T-helper 2 cell (primary cell): ENCODE measurements at places on chromosomes 11 and 22.

DNA sequence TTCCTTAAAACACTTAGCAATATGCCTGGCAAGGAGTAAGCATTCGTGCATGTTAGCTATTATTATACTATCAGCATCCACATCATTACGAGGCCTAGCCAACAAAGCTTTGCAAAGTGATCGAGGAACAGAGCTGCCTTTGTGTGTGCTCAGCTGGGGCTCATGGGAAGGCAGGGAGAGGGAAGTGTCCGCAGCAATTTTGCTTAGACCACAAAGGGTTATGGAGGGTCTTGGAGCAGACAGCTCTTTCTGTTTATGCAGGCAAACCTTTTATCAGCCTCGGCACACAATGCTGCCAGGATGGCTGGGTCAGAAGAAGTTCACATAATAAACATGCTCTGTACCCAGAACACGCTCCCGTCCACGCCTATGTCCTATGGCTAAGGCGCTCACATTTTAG, 10.9 kb upstream of the DKK3 start:
- no peak for DNase-seq

DNA sequence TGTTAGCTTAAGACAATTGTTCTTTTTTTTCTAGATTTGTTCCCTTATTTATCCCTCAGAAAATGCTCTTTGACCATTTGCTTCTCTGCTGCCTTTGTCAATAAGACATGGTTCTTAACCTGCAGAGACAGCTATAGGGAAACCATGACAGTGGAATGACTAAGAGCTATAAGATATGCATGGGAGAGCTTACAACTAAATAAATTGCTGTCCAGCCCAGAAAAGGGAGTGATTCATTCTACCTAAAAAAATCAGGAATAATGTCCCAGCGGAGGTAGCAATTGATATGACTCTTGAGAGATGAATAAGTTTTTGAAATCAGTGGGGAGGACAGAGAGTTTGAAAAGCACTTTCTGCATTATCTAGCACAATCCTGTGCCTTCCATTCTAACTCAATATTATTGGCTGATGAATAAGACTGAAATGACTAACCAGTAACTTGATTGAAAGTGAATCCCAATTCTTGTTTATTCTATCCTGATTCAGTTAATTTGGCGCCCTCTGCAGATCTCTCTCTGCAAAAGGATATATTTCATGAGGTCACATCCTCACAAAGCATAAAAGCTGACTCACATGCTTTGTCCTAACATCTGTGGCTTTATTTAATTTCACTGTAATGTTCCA, 680.5 kb upstream of the API5 start:
- DNase-seq: no peak

DNA sequence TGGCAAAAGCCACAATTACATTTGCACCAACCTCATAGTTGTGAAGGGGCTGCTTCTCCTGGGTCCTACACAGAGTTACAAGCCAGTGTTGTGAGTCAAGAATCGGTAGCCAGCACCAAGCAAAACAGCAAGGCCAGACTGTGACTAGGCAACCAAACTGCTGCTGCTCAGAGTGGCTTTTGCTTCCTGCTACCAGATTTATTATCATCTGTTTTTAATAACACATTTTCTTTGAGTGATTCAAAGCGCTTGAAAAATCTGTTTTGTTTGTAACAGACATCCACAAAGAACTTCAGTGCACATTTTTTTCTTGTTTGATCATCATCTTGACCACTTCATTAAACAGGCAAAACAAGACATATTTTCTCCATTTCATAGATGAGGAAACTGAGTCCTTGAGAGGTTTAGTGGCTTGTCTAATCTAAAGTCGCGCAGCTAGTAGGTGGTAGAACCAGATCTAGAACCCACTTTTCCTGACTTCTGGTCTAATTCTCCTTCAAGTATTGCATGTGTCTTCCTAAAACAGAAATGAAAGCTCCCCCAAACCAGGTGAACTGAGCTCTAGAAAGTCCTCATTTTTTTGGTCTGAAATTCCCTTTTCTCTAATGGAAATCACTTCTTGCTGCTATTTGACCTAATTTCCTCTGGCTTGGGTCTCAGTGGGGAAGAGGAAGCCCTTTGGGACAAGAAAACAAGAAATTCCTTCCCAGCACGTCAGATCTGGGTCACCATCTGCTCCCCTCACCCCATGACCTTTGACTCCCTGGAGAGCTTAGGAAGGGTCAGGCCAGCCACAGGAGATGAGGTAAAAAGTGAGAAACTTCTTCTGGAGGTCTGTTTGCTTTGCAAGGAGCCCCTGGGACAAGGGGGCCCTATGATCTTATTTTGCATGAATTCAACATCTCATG, 39.9 kb downstream of the CWC15 start:
- DNase-seq: no peak

GRCh38 chr22:20627432-20627831, 120.0 kb downstream of the MED15 start:
- no peak for DNase-seq

- no peak for DNase-seq
These were observed 116.4 kb downstream of the ARHGAP32 start for GRCh38 chr11:129075757-129076156.

DNA sequence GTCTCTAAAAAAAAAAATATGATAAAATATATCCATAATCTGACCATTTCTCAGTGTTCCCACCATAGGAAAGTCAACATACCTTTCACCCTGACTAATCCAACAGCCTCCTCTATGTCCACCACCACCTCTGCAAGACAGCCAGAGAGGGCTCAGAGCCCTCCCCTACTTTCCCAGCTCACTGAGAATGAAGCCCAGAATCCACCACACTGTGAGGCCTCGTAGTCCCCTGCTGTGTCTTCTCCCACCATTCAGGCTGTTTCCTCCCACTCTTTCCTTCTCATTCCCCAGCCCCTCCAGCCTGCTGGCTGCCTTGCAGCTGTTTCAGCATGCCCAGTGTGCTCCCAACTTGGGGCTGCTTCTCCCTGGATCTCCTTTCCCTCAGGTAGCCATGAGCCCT, 27.0 kb downstream of the SGSM3 start:
- no peak for DNase-seq

GRCh38 chr11:82631722-82632630, 101.7 kb downstream of the FAM181B start:
- no peak for DNase-seq

- peak; percentile 60 for DNase-seq
These were observed 528 bp upstream of the ARRB1 start for GRCh38 chr11:75351791-75352587.

DNA sequence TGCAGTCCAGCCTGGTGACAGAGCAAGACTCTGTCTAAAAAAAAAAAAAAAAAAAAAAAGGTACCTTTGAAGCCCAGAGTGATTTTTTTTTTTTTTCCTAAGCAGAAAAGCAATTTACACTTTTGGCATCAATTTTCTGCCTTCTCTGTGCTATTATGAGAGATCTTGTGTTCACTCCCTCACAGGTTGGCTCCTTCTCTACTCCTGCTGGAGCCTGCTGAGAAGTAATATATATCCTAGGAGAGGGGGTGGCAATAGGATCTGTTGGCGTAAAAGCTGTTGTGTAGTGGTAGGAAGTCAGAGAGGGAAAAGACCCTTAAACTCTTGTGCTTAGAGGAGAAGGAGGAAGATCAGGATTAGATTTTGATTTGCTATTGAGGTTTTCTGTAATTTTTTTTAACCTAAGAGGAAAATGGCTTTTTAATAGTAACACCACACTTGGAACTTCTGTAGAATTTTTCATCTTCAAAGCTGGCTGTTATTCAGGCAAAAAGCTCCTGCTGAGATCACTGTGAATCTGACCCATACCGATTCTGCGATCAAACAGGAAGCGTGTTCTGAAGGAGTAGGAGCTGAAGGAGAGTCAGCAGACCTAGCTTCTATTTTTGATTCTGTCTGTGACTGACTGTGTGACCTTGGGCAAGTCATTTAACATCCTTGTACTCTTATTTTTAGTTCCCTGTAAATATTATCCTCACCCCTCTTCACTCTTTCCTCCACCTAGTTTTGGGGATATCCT, 77.7 kb downstream of the TRIM44 start:
- DNase-seq: no peak

GRCh38 chr11:12017865-12018453, 9.5 kb upstream of the DKK3 start:
- no peak for DNase-seq

DNA sequence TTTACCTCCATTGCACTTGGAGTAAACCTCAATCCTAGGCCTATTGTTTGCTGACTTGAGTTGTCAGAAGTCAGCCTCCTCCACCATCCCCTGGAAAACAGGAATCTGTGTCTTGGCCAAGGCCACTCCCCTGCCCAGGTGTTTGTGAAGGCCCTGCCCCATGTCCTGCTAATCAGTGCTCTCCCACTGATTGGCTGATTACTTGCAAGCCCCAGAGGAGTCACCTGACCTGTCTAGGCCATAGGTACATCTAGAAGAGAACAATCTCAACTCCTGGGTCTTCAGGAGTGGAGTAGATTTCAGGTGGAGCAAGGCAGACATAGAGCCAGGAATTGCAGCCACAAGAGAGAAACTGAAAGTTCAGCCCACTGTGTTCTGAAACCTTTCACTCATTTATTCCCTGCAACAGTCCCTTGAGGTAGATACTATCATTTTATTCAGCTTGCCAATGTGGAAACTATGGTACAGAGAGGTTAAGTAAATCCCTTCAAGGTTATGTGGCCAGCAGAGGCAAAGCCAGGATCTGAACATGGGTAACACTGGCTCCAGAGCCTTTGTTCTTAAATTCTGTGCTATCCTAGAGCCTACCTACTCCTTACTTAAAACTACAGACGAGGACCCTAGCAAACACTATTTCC, 10.4 kb downstream of the OAF start:
- DNase-seq: no peak

DNA sequence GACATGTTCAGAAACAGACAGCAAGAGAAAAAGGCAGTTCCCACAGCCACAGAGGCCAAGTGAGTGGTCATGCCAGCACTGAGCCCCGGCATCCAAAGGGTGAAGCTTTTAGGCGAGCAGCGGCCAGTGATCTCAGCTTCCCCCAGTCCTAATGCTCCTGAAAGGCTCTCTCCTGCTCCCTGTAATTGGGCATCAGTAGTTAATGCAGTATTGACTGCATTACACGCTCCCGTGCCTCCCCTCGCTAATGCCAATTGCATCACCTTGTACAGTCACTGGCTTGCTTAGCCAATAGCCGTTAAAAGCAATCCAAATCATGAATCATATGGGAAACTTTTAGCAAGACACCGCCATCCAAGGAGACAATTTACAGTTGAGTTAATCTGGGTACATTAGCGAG, 4.9 kb downstream of the LMO1 start:
- DNase-seq: no peak

DNA sequence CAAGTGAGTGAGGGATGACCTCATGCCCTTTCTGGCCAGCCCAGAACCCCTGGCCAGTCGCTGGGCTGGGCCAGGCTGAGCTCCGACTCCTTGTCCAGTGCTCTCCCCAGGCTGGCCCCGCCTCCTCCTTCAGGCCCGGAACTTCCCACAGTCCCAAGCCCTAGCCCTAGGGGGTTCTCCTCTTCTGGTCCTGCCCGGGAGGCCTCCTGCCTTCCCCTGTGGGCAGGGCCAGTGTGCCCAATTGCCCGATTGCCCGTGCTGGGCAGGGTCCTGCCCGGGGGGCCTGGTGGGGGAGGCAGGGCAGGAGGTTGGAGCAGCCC, 4.2 kb downstream of the TCIRG1 start:
- no peak for DNase-seq

GRCh38 chr11:16799890-16800289, 61.4 kb downstream of the C11orf58 start:
- no peak for DNase-seq

GRCh38 chr22:37328017-37328416, 45.7 kb downstream of the CYTH4 start:
- no peak for DNase-seq

- no peak for DNase-seq
These were observed 6.3 kb downstream of the CEND1 start for GRCh38 chr11:783581-784015.

- no peak for DNase-seq
These were observed 43.1 kb downstream of the LDLRAD3 start for GRCh38 chr11:35986947-35987346.

DNA sequence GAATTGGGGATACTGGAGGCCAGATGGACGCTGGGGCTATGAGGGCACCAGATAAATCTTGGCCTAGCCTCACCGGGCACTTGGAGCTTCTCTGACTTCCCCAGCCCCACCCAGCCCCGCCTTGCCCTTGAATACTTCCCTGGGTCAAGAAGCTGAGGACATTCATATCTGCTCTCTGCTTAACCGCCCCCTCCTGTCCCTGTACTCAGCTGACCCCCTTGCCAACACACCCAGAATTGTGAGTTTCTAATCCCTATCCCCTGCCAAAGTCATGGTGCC, 22.0 kb downstream of the FADS3 start:
- no peak for DNase-seq

- no peak for DNase-seq
These were observed 10.7 kb downstream of the MS4A15 start for GRCh38 chr11:60767388-60767811.

DNA sequence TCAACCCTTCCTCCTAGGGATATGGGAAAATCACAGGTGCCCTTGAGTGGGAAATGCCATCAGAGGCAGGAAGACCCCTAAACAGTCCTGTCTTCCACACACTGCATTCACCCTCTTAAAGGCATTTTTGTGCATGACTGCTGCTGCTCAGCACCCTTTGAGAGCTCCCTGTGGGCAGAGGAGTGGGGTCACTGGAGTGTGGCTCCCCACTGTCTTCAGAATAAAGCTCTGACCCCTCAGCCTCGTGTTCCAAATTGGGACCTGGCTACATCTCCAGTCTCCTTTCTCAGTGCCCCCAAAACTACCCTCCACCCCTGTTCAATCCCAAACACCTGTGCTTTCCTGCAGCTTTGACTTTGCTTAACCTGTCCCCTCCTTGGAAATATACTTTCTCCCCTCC, 46.6 kb downstream of the CHRDL2 start:
- no peak for DNase-seq

- DNase-seq: no peak
These were observed 1530.4 kb downstream of the BRD1 start for GRCh38 chr22:48297296-48297695.
